ENCODE measurements at places on chromosomes 16 and 17.

GRCh38 chr17:17207998-17208397 lies 1.9 kb upstream of the PLD6 start:
- DNase-seq: no peak

GRCh38 chr16:68644715-68645493 lies at the start of gene CDH3:
Gene CDH3, plus strand, starts transcription at chr16:68645310. Its CDS starts 70 bp downstream, at chr16:68645380.
- no peak for DNase-seq

- DNase-seq: no peak
Observed at GRCh38 chr16:7423434-7424044, 90.9 kb downstream of the RBFOX1 start.

DNA sequence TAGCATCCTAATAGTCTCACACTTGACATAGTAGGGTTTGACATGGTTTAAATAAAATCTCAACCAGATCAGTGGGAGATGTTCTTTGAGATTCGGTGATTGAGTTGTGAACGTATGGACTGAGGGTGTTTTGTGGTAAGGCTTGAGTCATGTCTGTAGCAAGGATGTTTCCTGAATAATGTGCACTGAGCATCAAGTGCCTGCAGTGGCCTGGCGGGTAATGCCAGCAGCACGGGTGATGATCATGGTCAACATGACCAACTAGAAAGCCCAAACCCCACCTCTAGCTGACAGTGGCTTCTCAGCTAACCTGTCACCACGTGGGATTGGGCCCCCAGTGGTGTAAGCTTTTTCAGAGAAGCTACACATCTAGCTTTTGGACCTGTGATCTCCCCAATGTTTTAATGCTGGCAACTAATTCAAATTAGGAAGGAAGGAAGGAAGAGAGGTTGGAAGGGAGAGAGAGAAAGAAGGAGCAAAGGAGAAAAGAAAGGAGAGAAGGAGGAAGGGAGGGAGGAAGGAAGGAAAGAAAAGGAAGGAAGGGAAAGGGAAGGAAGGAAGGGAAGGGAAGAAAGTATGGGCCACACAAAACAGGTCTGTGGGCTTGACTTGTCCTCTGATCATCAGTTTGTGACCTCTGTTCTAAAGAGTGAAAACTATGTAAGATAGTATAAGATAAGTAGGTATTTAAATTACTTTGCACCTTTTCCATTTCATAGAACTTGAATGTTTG lies 55.4 kb downstream of the WWOX start:
- DNase-seq: no peak

DNA sequence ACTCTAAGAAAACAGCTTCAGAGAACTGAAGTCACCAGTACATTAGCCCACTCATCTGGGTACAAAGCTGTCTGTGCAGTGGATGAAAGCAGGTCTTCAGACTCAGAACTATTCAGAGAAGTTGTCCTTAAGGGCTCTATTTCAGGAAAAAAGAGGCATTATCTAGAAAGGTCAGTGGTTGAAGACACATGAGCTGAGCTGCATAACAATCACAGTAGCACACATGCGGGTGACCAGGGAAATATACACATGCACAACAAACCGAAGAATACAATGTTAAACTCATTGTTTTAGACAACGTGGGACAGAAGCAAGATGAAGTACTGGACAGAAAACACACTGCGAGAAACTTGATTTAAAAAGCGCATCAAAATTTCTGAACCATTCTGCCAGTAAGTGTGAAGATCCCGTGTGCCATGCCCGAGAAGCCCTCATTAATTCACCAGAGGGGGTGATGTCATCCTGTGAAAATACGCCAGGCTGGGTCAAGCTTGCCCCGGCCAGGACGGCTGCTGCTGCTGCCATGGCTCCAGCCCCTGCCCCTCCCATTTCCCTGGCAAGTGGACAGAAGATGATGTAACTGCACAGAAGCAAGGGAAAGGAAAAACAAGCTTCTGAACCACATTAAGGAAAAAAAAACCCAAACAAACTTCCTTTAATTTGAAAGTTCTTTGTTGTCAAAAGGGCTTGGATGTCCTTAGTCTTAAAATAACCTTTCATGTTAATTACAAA lies 10.1 kb downstream of the DYNC1LI2 start:
- DNase-seq: no peak

GRCh38 chr16:397736-398332 lies 835 bp downstream of the NME4 start:
- no peak for DNase-seq

GRCh38 chr17:4017377-4017776 lies 53.1 kb upstream of the ATP2A3 start:
- no peak for DNase-seq

GRCh38 chr16:54359081-54359480 lies 72.5 kb upstream of the IRX3 start:
- DNase-seq: no peak

- no peak for DNase-seq
Observed at GRCh38 chr17:63071797-63072196, 105.8 kb downstream of the TANC2 start.

GRCh38 chr16:50293994-50294855 lies 27.9 kb downstream of the ADCY7 start:
- DNase-seq: no peak

GRCh38 chr17:10151667-10152496 lies 46.5 kb downstream of the GAS7 start:
- no peak for DNase-seq

DNA sequence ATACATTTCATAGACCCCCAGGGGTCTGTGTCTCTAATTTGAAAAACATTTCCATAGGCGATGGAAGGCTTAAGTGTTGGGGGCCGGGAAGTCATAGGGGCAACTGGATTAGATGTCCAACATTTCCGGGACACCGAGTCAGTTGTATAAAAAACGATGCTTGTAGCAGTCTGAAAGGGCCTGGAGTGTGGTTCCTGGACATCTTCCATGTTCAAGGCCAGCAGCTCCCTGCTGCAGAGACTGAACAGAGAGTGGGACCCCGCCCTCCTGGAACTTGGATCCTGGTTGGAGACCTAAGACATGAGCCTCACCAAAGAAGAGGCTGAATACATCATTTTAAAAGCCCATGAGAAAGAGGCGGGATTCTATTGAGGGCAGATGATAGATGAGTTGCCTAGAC lies 82.0 kb upstream of the ZNF423 start:
- no peak for DNase-seq

DNA sequence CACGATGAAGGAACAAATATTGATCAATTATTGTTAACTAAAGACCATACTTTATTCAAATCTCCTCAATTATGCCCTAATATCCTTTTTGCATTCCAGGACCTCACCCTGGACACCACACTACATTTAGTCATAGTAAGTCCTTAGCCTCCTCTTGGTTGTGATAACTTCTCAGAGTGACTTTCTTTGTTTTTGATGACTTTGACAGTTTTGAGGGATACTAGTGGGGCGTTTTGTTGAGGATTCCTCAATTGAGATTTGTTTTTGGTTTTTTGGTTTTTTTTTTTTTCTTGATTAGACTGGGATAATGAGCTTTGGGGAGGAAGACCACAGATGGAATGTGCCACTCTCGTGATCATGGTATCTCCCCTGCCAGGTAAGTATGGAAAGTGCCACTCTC lies 105.5 kb downstream of the SOX9 start:
- DNase-seq: no peak

- DNase-seq: no peak
Observed at GRCh38 chr17:51085150-51085805, 35.4 kb downstream of the SPAG9 start.

GRCh38 chr16:84559311-84559932 lies 55.0 kb upstream of the MEAK7 start:
- DNase-seq: no peak

All from stimulated activated CD4-positive, alpha-beta T cell treated with anti-CD3 and anti-CD28 coated beads, Interleukin-15, amount 100 ng/mL, for 48 hours (primary cell).